ENCODE measurements at places on chromosomes 6 and 20. TPM values are rescaled to one million over a fixed set of nuclear protein-coding genes. Genes with fewer than 3 reads are reported as not detected.

DNA sequence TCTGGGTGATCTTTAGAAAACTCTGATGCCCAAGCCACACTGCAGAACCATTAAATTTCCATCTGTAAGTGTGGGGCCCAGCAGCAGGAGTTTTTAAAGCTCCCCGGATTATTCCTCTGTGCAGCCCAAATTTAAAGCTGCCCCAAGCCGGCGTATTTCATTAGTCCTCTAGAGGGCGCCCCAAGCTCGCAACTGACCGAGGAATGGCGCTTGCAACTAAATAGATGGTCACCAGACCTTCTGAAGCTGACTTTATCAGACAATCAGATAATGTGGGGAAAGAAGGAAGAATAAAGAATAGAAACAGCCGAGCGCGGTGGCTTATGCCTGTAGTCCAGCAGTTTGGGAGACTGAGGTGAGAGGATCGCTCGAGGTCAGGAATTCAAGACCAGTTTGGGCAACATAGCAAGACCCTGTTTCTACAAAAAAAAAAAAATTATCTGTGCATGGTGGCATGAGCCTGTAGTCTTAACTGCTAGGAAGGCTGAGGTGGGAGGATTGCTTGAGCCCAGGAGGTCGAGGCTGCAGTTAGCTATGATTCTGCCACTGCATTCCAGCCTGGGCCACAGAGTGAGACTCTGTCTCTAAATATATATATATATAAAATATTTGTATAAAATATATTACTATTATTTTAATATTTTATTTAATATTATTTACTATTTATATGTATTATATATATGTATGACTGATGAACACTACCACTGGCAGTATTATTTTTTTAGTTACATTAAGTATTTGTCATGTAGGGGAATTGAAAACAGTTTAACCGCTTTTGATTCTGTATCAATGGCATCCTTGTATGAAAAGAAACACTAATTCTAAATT is 56.0 kb downstream of the OTOR start:
- H3K27ac ChIP-seq: no peak overlapping the region
- H3K36me3 ChIP-seq: no peaks in the 10 kb centered on the region
- H3K4me1 ChIP-seq: 0 out of 2 replicates have a peak, but pooled peaks cover 3% of the 10 kb centered on the region
- H3K27me3 ChIP-seq: peaks cover 38% of the 10 kb centered on the region
- no peak for DNase-seq

DNA sequence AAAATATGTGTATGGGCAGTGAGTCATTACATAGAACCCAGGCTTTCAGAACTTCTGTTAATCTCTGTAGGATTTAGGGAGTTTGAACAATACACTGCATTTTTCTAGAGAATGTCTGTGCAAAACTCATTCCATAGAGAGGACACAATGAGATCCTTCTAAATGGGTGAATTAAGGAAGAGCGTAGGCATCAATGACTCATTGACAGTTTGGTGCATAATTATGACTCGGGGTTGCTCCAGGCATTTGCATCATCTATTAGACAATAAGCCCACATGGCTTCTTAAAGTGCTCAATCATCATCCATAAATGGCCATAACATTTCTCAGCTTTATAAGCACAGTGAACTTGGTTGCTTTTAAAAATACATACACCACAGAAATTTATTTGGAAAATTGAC is 625.5 kb downstream of the CDH26 start:
- H3K27me3 ChIP-seq: peaks cover 2% of the 10 kb centered on the region
- H3K27ac ChIP-seq: no peak overlapping the region
- no peaks in the 10 kb centered on the region for H3K36me3 ChIP-seq
- no peaks in the 10 kb centered on the region for H3K4me1 ChIP-seq

- H3K4me1 ChIP-seq: no peaks in the 10 kb centered on the region
- H3K4me3 ChIP-seq: no peak overlapping the region
- no peak for DNase-seq
- H3K36me3 ChIP-seq: no peaks in the 10 kb centered on the region
These were observed 41.1 kb downstream of the GMDS start for GRCh38 chr6:2204272-2204671.

The ZSCAN23 gene
- total RNA-seq: 1.6 TPM

GRCh38 chr20:14726591-14726990 is 389.2 kb upstream of the FLRT3 start:
- H3K4me3 ChIP-seq: no peak overlapping the region
- no peak for DNase-seq
- H3K27ac ChIP-seq: no peak overlapping the region
- no peaks in the 10 kb centered on the region for H3K4me1 ChIP-seq
- no peaks in the 10 kb centered on the region for H3K36me3 ChIP-seq
- H3K27me3 ChIP-seq: no peaks in the 10 kb centered on the region

The SNX9 gene
- 46.0 TPM for total RNA-seq

DNA sequence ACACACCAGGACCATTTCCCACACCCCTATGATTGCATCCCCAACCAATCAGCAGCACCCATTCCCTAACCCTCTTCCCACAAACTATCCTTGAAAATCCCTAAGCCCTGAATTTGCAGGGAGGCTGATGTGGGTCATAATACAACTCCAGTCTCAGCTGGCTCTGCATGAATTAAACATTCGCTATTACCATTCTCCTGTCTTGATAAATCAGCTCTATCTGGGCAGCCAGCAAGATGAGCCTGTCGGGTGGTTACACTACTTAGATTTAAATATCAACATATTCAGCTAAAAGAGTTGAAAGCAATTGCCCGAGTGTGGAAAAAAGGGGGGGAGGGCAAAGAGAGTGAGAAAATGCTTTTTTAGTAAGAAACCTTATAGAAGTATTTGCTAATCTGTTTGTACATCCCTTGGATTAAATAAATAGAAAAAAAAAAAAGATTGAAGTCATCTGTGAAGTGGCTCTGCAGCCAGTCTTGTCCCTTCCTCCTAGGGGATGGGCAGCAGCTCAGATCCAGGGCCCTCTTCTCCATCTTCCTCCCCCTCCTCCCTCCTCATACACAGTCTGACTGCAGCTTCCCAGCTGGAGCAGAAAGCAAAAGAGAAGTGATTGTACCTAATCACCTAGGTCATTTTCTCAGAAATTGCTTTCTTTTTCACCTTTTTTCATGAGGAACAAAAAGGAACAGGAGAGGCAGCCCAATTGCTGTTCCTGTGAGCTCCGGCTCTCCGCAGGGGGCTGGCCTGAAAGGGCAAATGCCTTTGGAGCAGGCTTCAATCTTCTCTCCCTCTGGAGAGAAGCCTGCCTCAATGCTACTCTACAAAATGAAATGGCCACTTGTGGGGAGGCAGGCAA is 356.6 kb upstream of the SULF2 start:
- peaks cover 4% of the 10 kb centered on the region for H3K27me3 ChIP-seq
- no peaks in the 10 kb centered on the region for H3K4me1 ChIP-seq
- no peak for DNase-seq
- no peak overlapping the region for H3K27ac ChIP-seq
- no peak overlapping the region for H3K4me3 ChIP-seq

DNA sequence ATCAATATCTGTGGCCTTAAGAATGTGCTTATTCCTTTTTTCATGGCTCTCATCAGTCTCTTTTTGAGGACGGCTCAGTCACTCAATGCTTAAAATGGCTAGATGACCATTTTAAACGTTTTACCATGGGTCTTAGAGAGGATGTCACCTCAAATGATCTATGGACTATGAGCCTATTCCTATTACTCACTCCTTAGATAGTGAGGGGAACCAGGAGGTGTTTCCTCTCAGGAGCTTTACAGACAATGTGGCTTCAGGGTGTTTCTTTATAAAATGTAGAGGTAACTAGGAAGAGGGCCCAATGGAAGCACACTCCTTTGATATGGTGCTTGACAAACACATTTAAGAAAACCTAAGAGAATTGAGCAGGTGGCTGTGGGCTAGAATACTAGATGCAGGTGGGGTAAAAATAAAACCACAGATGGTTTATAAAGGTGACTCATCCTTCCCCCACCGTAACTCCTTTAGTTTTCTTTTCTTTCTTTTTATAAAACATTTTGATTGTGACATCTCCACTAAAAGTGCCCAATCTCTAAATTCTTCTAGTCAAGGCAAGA is 1.5 kb upstream of the TMEM200A start:
- no peak overlapping the region for H3K27ac ChIP-seq
- DNase-seq: no peak
- peak overlapping the region; percentile 40 for H3K4me3 ChIP-seq

The MCCD1 gene
- not detected for total RNA-seq

The TGIF2 gene
- total RNA-seq: 18.0 TPM

The NNAT gene
- not detected for total RNA-seq

GRCh38 chr20:57712851-57713504 is 3.2 kb upstream of the PMEPA1 start:
- no peak overlapping the region for H3K4me3 ChIP-seq
- H3K27ac ChIP-seq: peak overlapping the region; percentile 57
- no peaks in the 10 kb centered on the region for H3K36me3 ChIP-seq
- DNase-seq: no peak
- no peaks in the 10 kb centered on the region for H3K27me3 ChIP-seq
- peaks cover 43% of the 10 kb centered on the region for H3K4me1 ChIP-seq

GRCh38 chr6:136079701-136080565 is 170.2 kb downstream of the MTFR2 start:
- no peak overlapping the region for H3K27ac ChIP-seq
- H3K36me3 ChIP-seq: no peaks in the 10 kb centered on the region
- no peak for DNase-seq
- H3K4me1 ChIP-seq: no peaks in the 10 kb centered on the region
- no peak overlapping the region for H3K4me3 ChIP-seq
- no peaks in the 10 kb centered on the region for H3K27me3 ChIP-seq

The PSMB9 gene
- total RNA-seq: 41.5 TPM

- H3K4me1 ChIP-seq: peaks cover 11% of the 10 kb centered on the region
- peaks cover 27% of the 10 kb centered on the region for H3K36me3 ChIP-seq
- no peak overlapping the region for H3K27ac ChIP-seq
- no peaks in the 10 kb centered on the region for H3K27me3 ChIP-seq
These were observed 4.3 kb downstream of the NELFE start for GRCh38 chr6:31954511-31954910.

GRCh38 chr6:164477790-164478189 is 831.6 kb downstream of the C6orf118 start:
- no peaks in the 10 kb centered on the region for H3K27me3 ChIP-seq
- no peak overlapping the region for H3K27ac ChIP-seq
- no peaks in the 10 kb centered on the region for H3K4me1 ChIP-seq
- DNase-seq: no peak
- H3K36me3 ChIP-seq: no peaks in the 10 kb centered on the region

The DAAM2 gene
- not detected for total RNA-seq

The PSORS1C2 gene
- not detected for total RNA-seq

The SYCP2L gene
- total RNA-seq: 2.4 TPM

- no peaks in the 10 kb centered on the region for H3K36me3 ChIP-seq
- no peak overlapping the region for H3K4me3 ChIP-seq
- DNase-seq: no peak
- H3K27me3 ChIP-seq: no peaks in the 10 kb centered on the region
- H3K4me1 ChIP-seq: peaks cover 4% of the 10 kb centered on the region
- no peak overlapping the region for H3K27ac ChIP-seq
These were observed 23.7 kb downstream of the OVOL2 start for GRCh38 chr20:18034039-18034438.

GRCh38 chr20:37475252-37475651 is 45.8 kb upstream of the NNAT start:
- H3K4me3 ChIP-seq: no peak overlapping the region
- H3K4me1 ChIP-seq: no peaks in the 10 kb centered on the region
- no peaks in the 10 kb centered on the region for H3K36me3 ChIP-seq
- H3K27ac ChIP-seq: no peak overlapping the region
- peaks cover 27% of the 10 kb centered on the region for H3K27me3 ChIP-seq

GRCh38 chr6:134168590-134169208 is 116.3 kb upstream of the SLC2A12 start:
- no peaks in the 10 kb centered on the region for H3K36me3 ChIP-seq
- DNase-seq: no peak
- no peak overlapping the region for H3K27ac ChIP-seq

DNA sequence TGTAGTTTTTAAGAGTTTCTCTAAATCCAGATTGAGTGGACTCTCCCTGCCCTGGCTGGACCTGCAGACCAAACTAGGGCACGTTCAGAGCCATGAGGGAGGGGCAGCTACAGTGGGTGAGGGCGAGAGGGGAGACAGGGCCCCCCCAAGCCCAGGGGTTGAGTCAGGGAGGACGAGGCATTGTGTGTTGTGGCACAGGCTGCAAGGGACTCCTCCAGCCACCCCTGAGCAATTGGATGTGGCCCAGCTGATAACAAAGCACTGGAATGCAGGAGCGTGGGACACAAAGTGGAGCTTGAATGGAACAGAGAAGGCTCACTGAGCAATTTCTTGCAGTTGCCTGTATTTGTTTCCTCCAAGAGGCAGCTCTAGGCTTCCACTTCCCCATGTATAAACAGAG is 43.5 kb upstream of the MYL9 start:
- H3K4me1 ChIP-seq: no peaks in the 10 kb centered on the region
- no peak for DNase-seq
- H3K27me3 ChIP-seq: no peaks in the 10 kb centered on the region
- no peaks in the 10 kb centered on the region for H3K36me3 ChIP-seq

The METTL24 gene
- not detected for total RNA-seq

The PROKR2 gene
- total RNA-seq: not detected

DNA sequence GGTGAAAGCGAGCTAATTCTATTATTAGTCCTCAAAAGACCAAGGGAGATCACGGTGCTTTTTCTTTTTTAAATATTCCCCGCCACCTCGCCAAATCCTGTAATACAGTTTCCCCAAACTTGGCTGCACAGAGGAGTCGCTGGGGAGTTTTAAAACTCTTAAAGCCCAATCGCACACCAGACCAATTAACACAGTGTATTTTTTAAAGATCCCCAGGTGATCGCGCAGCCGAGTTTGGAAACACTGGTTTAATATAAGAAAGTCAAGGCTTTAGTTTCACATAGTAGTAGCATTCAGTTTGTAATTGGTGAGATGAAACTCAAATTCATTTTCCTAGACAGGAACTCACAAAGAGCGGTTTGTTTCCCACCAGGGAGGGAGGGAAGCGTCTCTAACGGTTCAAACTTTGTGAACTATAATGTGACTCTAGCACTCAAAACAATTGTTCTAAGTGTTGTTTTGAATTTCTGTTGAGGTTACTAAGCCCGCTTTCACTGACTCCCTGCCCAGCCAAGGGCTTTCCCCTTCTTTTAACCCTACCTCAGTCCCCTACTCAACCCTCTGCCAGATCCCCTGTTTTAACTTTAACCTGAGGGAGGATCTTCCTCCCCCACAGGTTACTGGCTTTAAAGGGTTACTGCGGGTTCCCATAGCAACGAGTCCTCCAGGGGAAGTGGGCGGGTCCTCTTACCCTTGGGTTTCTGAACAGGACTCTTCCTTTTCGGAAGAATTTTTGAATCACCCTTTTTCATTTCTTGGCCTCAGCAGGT is 25.7 kb upstream of the BTBD3 start:
- H3K4me3 ChIP-seq: peak overlapping the region; percentile 66
- DNase-seq: no peak
- H3K27ac ChIP-seq: peak overlapping the region; percentile 95
- H3K36me3 ChIP-seq: peaks cover 4% of the 10 kb centered on the region
